ENCODE measurements at places on chromosomes 5 and 9.

DNA sequence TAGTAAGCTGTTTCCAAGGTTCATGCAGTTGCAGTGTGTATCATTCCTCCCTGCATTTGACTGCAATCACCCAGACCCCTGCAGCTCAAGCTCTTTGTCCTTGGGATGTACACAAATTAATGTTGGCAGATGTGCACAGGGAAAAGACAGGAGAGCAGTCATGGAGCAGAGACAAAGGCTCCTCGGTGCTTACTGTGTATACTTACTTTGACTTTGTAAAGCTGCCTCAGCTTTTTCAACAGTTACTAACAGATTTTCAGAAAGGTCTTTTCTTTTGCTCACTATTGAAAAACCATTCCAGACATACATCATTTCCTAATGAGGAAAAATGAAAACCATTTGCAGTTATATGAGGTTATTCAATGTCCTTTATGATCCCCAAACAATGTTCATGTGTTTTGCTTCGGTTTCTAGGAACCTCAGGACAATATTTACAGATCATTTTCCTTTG is 124.9 kb downstream of the TTC39B start:
- DNase-seq, result no peak

- peak; percentile 75 for DNase-seq
Observed at GRCh38 chr9:136328622-136329041, 1.3 kb downstream of the GPSM1 start.

GRCh38 chr5:150596826-150597225 is 43.6 kb upstream of the SYNPO start:
- DNase-seq, result no peak

GRCh38 chr5:124783285-124783684 is 36.8 kb upstream of the ZNF608 start:
- DNase-seq, result no peak

- no peak for DNase-seq
Observed at GRCh38 chr5:146072595-146072994, 32.8 kb downstream of the PLAC8L1 start.

DNA sequence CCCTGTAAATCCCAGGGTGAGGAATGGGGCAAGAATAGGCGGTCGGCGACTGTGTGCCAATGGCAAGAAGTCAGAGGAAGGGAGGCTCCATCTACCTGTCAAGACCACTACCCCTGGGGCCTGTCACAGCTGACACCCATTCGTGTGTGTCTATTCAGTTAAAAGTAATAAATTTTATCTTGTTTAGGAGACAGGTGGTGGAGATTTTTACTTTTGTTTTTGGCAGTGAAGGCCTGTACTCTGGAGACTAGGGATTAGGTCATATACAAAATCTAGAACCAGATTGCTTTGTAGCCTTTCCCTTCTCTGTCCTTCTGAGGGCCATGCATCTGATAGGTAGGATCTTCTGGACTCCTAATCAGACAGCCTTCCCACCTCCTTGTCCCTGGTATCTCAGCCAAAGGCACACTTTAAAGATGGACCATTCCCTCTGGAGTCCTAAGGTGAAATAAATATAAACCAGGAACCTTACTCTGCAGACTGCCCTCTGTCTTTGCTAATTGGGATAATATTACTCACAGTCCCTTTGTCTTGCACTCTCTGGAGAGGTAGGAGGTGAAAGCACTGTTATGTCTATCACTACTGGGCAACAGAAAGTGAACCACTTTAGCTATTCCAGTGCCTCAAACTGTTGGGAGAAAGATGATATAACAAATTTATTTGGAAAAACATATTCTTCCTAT is 213.2 kb upstream of the ACTBL2 start:
- DNase-seq, result no peak

GRCh38 chr9:91625331-91625730 is 201.7 kb upstream of the NFIL3 start:
- no peak for DNase-seq

GRCh38 chr5:26232706-26233105 is 805.7 kb downstream of the CDH9 start:
- DNase-seq, result no peak

GRCh38 chr5:174755106-174755505 is 30.7 kb downstream of the MSX2 start:
- DNase-seq, result no peak

DNA sequence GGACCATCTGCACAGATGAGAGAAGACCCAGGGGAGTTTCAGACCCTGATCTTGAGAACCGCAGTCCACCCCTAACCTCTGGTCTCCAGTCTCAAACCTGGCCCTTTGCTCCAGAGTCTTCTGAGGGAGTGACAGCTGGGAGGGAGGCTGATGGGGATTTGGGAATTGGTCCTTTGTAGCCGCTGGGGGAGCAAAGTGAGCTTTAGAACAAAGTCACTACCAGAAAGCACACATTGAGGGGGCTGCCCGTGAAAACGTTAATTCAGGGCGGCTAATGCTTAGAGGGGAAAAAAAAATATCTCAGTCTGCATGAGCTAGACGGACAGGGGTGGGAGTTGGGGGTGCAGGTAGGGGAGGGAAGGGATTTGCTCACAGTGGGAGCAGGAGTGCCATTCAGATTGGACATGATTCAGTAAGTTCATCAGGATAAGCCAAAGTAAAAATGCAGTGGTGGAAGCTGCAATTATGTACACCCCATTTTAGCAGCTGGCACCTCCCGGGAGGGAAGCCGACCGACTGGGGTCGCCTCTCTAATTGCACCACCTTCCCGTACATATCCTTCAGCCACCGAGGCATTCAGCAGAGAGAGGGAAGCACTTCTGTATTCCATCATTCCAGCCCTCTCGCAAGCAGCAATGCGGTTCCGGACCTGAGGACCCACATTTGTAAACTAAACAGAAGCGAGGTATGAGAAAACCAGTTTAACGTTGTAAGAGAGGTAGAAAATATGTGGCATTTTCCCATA is 123.4 kb upstream of the RETREG1 start:
- no peak for DNase-seq

- DNase-seq, result no peak
Observed at GRCh38 chr9:37035648-37036370, 1.7 kb upstream of the PAX5 start.

GRCh38 chr5:74833537-74834266 is 32.5 kb downstream of the FAM169A start:
- no peak for DNase-seq

Data from D721Med (cell line).